ENCODE measurements at places on chromosomes 16 and 17.

DNA sequence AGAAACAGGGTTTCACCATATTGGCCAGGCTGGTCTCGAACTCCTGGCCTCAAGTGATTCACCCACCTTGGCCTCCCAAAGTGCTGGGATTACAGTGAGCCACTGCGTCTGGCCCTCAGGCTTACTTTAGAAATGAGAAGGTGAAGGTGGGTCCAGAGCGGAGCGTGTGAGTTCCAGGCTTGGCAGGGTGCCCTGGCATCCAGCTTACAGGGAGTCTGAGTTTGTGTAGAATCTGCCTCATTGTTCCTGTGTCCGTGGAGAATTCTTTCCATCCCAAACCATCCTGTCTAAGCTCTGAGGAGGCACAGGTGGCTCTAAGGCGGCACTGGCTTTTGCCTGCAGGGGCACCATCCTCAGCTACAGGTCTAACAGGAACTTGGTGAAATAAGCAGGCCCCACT, 50.6 kb downstream of the RAB11FIP3 start:
- no peak for DNase-seq

DNA sequence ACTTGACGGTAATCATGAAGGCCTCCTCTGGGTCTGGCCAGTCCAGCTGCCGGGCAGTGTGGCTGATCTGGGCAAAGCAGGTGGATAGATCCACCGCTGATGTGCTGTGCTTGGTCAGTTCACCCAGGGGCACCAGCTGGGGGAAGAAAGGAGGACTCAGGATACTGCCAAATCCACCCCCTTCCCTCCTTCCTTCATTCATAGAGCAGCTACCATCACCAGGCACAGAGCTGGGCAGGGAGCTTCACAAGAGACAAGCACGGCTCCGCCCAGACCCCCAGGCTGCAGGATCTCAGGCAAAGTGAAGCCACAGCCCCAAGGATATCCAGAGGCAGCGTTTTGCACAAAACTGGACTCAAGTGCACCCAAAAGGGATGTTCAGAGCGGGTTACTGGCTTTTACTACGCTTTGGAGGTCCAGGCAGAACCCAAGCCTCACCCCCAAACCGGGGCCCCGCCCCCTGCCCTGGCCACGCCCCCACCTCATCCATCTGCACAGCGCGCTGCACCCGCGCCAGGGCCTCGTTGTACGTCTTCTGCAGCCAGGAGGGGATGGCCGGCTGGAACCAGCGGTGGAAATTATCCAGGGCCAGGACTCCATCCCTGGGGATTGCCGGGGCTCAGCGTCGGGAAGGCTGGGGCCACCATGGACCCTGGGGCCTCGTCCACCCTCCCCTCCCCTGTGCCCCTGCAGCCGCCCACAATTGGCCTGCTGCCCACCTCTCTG, 9.1 kb downstream of the UNC13D start:
- no peak for DNase-seq

DNA sequence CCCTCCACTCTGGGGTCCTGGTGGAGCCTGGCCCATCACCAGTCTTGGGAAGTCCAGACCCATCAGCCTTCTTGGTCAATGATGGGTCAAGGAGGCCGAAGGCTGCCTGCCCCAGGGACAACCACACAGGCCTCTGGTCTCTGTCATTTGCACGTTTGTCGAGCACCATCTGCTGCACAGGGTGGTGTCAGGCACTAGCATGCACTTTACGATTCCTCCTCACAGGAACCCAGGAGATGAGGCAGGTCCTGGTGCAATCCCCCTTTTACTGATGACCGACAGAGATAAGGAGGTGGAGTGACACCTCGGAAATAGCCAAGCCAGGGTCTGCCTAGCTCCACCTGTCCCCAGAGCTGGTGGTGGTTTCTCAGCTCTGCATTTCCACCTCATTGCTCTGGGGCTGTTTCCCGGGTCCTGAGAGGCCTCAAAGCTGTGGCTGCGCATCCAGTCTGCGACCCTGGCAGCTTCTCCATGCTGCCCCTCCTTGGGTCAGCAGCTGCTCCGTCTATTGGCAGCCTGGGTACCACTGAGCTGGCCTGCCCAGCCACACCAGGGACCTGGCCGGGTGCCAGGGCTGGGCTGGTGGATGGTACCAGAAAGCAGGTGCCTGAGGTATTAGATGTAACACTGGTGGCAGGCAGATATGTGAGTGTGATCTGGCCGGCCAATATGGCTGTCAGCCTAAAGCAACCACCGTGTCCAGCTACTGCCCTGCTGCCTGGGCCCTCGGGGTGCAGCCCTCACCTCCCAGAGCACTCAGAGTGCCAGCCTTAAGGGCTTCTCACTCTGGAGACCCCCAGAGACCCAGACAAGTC, 10.0 kb downstream of the MMP15 start:
- no peak for DNase-seq

DNA sequence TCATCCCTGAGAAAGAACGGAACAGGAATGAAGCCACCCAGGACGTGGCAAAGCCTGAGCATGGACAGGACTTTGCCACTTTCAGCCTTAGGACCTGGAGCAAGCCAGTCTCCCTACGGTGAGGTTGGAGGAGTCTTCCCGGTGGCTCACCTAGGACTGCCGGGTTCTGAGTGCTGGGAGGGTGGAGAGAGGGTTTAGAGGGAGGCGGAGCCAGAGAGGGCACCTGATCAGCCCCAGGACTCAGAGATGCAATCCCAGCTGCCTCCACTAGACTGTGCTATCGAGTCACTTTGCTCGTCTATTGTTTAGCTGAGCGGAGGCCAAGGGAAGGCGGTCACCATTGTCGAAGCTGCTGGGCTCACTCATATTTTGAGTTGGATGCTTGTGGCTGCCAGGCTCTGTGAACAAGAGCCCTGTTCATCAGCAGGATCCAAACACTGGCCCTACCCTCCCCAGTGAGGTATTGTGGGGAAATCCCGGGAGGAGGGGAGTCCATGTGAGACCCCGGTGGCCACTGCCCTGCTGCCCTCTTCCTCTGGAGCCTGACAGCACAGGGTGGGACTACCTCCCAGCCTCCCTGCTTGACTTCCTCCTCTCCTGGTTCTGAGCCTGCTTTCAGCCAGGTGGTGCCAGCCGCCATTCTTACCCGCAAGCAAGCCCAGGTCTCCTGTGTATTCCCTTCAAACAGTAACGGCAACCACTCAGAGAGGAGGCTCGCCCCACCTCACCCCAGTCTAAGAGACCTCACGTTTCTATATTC, 7.0 kb downstream of the KRT14 start:
- DNase-seq = peak; percentile 84

GRCh38 chr17:39700148-39700987, 504 bp downstream of the ERBB2 start:
- no peak for DNase-seq

- no peak for DNase-seq
These were observed 5.4 kb downstream of the PDE6G start for GRCh38 chr17:81650951-81651350.

DNA sequence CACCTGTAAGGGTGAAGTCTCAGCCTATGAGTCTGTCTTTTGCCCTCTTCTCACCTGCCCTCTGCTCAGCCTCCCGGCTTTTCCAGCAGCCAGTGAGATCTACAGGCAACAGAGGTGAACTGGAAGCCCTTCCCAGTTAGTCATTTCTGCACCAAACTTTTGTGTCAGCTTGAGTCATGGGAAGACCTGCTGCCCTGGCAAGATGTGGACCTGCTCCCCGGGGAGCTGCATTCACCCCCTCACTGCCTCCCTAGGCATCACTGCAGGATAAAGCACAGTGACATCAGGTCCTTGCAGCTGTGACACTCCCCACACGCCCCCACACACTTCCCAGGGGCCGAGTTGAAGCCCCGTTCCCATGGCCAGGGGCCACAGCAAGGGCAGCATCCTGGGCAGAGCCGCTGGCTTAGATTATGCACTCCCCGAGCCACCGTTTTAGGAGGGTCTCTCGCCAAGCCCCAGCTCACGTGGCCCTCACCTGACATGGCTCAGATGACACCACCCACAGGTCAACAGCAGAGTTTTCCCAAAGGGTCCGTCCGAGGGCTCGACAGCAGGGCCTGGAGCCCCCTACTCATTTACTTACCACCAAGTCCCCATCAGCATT, 6.5 kb upstream of the ABR start:
- DNase-seq = no peak

- DNase-seq = no peak
These were observed 715.1 kb downstream of the CDH11 start for GRCh38 chr16:64406770-64407181.

DNA sequence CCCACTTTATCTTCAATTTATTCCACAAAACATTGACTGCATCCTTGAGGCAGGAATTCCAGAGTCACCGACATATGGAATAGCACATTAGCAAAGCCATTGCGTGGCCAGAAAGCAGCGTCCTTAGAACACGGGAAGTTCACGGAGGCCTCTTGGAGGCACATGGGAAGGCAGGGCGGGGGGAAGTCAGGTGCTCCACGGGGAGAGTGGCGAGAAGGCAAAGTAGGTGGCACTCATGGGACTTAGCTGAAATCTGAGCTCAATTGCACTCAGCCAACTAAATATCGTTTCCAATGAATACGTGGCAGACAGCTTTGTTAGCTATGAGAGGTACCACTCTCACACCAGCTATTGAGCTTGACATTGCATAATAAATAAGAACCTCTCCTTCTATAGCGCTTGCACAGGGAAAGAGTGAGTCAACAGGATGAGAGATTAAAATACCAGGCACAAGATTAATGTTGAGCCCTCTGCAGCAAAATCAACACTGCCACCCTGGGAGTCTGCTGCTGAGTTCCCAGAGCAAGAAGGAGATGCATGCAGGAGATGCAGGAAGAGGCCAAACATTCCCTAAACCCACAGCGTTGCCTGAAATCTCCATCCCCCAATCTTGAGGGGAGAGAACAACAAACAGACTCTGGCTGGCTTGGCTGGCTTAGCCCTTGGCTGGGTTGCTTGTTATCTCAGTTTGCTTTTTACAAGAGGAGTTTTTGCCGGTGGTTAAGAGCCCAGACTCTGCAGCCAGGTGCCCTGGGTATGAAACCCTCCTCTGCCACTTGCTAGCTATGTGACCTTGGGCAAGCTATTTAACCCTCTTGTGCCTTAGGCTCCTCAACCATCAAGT, 28.8 kb downstream of the ABCC12 start:
- no peak for DNase-seq

DNA sequence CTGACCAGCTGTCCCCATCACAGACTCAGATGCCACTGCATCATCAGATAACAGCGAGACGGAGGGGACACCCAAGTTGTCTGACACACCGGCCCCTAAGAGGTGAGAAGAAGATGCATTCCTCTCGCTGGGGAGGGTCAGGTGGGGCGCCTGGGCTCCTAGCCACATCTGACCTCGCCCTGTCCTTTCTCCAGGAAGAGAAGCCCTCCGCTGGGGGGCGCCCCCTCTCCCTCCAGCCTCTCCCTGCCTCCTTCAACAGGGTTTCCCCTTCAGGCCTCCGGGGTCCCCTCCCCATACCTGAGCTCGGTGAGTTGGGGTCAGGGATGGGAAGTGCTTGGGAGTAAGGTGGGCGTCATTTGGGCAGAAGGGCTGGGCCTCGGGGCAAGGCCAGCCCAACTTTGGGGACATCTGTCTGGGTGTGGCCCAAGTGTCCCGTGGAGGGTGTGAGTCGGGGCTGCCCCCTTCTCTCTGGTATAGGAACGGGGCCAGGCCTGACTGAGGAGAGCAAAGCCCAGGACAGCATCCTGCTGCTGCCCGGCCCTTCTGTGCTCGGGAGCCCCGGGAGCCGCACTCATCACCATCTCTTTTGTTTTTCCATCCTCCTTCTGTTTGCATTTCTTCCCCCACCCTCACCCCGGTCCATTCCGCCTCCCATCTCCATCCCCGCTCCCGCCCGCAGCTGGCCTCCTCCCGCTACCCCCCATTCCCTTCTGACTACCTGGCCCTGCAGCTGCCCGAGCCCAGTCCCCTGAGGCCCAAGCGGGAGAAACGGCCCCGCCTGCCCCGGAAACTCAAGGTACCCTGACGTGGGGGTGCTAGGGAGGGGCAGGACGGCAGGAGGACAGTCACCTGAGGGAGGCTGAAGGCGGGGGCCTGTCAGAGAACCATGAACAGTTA, 4.9 kb downstream of the INO80E start:
- no peak for DNase-seq

DNA sequence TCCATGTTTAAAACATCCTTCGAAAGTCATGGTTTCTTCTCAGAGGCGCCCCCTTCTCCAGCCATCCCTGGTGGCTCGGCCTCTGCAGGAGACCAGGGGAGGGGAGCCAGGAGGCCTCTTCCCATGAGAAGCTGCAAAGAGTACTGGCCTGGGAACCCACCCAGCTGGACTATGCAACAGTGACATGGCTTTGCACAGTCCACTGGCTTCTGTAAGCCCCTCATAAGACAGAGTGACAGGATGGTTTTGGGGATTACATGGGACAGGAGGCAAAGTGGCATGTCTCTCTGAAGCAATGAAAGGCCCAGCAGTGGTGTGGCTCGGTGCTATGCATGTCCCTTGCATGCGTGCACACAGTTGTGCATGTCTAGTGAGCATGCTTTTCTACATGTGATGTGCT, 99.5 kb downstream of the C16orf78 start:
- no peak for DNase-seq

GRCh38 chr17:47297661-47298400, 25.9 kb upstream of the EFCAB13 start:
- DNase-seq = no peak

GRCh38 chr16:67400901-67401300, 7.6 kb upstream of the TPPP3 start:
- no peak for DNase-seq

DNA sequence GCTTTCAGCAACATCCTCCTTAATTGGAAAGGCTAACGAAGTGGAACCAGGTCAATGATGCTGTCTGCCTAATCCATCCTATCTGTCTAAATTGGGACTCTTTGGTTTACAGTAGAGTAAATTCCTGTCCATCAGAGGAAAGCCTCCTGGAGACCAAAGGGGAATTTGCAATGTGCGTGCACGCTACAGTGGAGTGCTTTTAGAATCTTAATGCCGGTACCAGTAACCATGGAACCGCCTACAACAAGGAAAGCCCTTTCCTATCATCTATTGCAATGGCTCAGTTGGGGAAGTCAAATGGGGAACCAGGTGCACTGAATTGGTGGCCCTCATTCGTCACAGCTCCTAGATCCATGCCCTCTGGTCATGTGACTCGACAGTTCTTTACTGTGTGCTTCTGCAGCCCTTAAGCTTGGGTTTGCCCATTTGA, 110.1 kb downstream of the XYLT1 start:
- DNase-seq = no peak

GRCh38 chr16:83623091-83623730, 184.6 kb upstream of the HSBP1 start:
- no peak for DNase-seq

GRCh38 chr16:49478616-49479015, 105.0 kb downstream of the C16orf78 start:
- DNase-seq = no peak

DNA sequence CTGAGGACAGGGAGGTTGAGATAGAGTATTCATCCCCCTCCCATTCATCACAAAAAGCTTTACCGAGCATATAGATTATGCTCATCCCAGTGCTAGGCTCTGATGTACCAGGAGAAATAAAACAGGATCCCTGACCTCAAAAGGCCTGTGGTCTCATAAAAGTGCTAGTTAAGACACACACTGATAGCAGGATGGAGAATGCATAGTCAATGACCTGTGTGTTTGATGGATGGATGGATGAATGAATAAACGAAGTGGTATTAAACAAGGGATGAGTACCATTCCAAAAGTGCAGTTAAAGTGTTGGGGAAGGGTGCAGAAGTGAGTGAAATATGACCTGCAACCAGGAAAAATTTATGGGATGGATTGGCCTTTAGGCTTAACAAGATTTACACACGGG, 133.9 kb upstream of the NUDT7 start:
- DNase-seq = no peak
